Myocyte (in vitro differentiated cells): ENCODE measurements at places on chromosomes 13 and 19.

GRCh38 chr19:43776286-43776685 lies 4.5 kb downstream of the KCNN4 start:
- DNase-seq, result no peak

DNA sequence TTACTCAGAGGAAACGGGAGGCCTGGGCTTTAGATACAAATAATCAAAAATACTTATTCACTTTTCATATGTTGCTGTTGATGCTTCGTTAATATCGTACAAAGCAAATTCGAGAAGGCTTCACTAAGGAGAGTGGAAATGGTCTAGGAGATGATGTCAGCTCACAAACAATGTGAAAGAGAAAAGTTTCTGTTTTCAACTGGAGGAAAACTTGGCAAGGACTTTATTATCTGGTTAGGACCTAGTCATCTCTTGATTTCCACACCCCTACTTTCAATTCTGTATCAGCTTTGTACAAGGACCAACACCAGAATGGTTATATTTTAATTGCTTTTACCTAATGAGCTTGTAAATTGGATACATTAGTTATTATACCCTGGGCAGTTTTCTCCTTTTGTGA lies 88.0 kb downstream of the SLC10A2 start:
- no peak for DNase-seq

- no peak for DNase-seq
These were observed 91.4 kb downstream of the ATP11A start for GRCh38 chr13:112781287-112781686.

DNA sequence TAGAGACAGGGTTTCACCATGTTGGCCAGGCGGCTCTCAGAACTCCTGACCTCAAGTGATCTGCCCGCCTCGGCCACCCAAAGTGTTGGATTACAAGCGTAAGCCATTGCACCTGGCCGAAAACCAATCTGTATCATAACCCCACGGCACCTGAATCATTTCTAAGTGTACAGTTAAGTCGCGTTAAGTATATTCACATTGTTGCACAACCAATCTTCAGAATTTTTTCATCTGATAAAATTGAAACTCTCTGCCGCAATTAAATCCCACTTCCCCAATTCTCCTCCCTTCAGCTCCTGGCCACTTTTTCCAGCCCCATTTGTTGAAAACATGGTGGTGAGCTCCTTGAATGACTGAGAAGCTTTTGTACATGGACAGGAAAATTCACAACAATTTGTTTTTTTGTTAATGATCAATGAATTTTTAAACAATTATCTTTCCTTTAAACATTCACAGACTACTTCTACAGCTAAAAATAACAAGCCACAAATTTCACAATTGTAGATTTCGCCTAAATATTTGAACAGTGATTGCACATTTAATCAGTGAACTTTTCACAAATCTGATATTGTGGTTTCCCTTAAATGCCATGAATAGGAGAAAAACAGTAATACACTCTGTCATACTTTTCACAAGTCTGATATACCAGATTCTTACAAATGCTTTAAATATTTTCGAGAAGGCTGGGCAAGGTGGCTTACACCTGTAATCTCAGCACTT lies 13.8 kb downstream of the FGF21 start:
- DNase-seq, result no peak

DNA sequence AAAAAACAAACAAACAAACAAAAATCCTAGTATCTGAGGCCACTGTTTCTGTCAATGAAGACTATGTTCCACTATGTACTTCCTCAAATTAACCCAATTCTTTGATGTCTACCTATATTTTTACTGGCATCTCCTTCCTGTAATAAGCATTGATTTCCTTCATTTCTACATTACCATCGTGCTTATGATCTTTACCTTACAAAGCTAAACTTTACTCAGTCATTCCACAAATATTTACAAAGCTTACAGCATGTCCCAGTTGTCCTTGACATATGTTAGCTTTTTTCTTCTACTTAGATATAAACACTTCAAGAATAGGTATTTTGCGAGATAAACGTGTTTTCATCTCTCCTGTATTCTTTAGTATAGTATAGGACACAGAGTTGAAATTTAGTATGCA lies 1090.9 kb downstream of the PCDH9 start:
- no peak for DNase-seq
